NCI-H510A treated with DMSO at 0.1 percent for 48 hours (cell line): ENCODE measurements at places on chromosomes 13 and 19.

DNA sequence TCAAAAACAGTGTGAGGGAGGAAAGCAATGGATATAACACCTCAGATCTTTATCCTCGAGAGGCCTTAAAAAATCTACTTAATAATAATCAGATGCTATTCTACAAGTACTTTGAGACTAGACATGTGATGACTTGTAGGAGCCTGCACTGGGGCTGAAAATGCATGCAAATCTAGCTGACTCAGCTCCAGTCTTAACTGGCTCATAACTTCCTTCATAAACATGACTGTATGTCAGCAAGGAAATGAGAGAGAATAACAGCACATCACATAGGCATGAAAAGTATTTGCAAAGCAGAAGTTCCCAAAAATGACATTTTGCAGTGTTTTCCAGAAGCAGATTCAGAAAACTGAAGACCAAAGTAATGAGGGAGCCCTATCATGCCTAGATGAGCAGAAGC lies 38.1 kb downstream of the PSG5 start:
- DNase-seq, result no peak

DNA sequence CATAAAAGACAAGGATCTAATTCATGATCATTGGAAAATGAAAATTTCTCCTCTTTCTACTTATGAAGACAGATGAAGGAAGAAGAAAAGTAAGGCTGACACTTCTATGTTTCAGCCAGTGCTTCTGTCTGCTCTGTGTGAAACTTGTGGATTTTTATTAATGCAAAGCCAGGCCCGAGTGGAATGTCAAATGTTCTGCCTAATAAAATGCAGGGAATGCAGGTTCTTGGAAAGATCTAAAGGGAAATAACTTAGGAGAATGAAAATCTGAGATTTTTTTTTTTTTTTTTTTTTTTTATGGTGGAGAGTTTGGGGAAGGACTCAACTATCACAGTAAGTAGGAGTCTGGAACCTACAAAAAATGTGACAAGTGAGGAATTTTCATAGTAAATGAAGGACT lies 1732.3 kb upstream of the SLC10A2 start:
- no peak for DNase-seq

GRCh38 chr13:50646070-50646469 lies 197.4 kb downstream of the DLEU7 start:
- no peak for DNase-seq

GRCh38 chr19:44984005-44984404 lies 17.3 kb upstream of the RELB start:
- no peak for DNase-seq

- DNase-seq, result no peak
These were observed 3.4 kb downstream of the PRR36 start for GRCh38 chr19:7870571-7871436.
